Ammon's horn (tissue), 1 donor: ENCODE measurements at places on chromosomes 7 and 10.

GRCh38 chr7:28355635-28356319, 56.5 kb upstream of the CREB5 start:
- no peak for DNase-seq

- peak; percentile 11 for DNase-seq
These were observed 920 bp downstream of the TES start for GRCh38 chr7:116211006-116211912.

DNA sequence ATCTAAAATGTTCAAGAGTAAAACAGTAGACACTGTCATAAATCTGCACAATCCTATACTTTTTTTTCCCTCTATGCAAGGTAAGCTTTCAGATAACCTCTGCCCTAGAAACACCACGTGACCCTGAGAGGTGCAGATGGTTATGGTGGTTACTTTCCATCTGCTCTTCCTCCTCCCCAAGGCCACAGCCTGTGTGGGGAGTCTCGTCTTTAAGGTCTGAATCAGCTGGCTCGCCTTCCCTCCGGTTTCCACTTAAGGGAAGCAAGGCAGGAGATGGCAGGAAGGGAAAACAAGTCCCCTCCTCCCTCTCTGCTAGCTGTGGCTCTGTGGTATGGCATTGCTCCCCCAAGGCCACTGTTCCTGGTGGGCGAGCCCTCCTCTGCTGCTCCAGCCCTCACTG, 181.8 kb downstream of the GLI3 start:
- DNase-seq, result no peak

DNA sequence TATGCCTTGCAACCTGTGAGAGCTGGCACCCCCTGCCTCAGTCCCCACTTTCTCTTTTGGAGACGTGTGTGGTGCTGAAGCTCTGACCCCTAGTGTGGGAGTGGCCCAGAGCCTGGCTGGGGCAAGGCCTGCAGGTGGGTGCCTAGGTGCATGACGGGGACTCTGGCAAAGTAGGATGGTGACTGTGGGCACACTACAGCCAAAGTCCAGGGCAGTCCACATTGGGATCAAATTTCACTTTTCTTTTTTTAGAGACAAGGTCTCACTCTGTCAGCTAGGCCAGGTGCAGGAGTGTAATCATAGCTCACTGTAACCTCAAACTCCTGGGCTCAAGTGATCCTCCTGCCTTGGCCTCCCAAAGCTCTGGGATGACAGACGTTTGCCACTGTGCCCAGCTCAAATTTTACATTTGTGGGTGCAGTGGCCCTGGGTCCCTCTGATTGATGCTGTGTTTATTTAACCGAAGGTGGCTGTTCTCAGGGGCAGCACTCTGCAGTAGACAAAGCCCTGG, 52.3 kb downstream of the NEURL1 start:
- DNase-seq, result no peak

DNA sequence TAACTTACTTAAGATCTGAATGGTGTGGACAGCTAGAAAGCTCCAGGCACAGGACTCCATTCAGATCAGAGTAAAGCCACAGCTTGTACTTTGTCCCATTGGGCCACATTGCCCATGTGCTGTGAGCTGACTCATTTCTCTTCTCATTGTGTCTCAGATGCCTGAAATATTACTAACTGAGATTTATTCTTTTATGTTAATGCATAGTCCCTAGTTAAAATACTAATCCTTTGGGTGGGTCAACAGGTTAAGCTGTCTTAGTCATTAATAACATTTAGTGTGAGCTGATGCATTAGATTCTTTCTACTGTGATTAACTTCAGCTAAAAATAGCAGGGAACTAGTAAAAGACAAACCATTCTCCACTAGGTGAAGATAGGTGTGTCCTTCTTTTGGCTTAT, 104.7 kb upstream of the ARMC3 start:
- DNase-seq, result no peak

DNA sequence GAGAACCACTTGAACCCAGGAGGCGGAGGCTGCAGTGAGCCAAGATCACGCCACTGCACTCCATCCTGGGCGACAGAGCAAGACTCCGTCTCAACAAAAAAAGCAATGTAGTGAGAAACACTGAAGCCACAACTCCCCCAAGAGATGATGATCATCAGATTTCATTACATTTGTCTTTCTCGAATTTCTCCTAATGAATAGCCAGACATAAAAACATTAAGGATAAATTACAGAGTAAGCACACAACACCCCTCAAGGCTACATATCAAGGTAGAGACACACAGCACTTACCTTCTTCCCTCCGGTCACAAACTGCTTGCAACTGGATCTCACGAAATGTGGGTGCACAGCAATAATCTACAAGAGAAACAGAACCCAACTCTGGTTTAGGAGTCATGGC, 91.5 kb downstream of the VPS41 start:
- DNase-seq, result no peak

GRCh38 chr10:1560535-1561192, 176.7 kb downstream of the ADARB2 start:
- no peak for DNase-seq

GRCh38 chr7:28183627-28184026, 3.0 kb upstream of the JAZF1 start:
- no peak for DNase-seq
